CD4-positive, alpha-beta T cell treated with Interleukin-4 for 4 hours (primary cell): ENCODE measurements at places on chromosomes 12 and 14.

GRCh38 chr14:105261781-105262180 lies 13.4 kb downstream of the BTBD6 start:
- no peak for DNase-seq

DNA sequence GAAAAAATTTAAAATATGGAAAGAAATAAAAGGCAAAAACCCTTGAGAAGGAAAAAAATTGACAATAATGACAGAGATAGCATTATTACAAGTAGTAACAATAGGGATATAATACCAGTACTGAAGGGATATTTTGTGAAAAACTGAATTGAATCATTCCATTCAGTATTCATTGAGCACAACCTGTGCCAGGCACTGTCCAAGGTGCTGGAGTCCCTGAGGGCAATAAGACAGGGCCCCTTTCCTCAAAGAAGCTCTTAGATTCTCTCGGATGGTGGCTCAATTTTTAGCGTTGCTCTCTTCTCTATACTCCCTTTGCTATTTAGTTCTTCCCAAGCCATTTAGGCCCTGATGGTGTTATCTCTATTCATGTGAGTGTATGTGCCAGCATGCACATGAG lies 34.3 kb upstream of the GAS2L3 start:
- DNase-seq, result no peak

GRCh38 chr12:5332551-5332950 lies 99.4 kb upstream of the NTF3 start:
- DNase-seq, result no peak

- DNase-seq, result no peak
Observed at GRCh38 chr12:81206429-81206828, 128.6 kb downstream of the ACSS3 start.

- DNase-seq, result no peak
Observed at GRCh38 chr14:36646664-36647416, 14.8 kb upstream of the PAX9 start.

- DNase-seq, result no peak
Observed at GRCh38 chr12:29492891-29493290, 4.6 kb downstream of the OVCH1 start.

DNA sequence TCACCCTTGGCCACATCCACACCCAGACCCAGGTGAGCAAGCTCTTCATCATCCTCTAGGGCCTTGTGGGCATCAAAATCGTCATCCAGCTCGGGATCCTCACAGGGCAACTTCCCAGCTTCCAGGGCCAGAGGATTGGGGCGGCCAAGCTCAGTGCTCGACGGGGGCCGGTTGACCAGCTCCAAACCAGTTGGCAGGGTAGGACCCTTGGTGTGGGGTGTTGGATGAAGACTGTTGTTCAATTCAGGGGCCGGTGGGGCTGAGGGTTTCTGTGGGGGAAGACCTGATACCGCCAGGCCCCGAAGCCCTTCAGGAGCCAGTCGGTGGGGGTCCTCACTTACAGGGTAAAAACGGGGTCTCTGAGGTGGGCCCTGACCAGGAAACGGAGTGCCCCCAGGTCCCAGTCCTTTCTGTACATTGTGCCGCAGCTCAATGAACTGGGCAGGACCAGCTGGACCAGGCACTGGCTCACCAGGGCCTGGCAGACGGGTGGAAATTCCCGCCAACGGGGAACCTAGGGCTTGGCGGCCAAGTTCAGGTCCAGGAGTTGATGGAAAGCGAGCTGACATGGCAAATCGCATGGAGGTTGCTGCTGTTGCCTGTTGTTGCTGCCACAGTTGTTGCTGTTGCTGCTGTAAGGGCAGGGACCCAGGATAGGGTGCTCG lies 19.8 kb upstream of the PRKAG1 start:
- no peak for DNase-seq

DNA sequence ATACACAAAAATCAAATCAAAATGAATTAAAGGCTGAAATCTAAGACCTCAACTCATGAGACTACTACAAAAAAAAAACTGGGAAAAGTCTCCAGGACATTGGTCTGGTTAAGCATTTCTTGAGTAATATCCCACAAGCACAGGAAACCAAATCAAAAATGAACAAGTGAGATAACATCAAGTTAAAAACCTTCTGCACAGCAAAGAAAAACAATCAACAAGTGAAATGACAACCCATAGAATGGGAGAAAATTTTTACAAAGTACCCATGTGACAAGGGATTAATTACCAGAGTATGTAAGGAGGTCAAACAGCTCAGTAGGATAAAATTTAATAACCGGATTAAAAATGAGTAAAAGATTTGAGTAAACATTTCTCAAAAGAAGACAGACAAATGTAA lies 338.7 kb downstream of the SLC16A7 start:
- DNase-seq, result no peak

GRCh38 chr14:75654127-75654732 lies 6.4 kb downstream of the ERG28 start:
- DNase-seq, result peak; percentile 82

DNA sequence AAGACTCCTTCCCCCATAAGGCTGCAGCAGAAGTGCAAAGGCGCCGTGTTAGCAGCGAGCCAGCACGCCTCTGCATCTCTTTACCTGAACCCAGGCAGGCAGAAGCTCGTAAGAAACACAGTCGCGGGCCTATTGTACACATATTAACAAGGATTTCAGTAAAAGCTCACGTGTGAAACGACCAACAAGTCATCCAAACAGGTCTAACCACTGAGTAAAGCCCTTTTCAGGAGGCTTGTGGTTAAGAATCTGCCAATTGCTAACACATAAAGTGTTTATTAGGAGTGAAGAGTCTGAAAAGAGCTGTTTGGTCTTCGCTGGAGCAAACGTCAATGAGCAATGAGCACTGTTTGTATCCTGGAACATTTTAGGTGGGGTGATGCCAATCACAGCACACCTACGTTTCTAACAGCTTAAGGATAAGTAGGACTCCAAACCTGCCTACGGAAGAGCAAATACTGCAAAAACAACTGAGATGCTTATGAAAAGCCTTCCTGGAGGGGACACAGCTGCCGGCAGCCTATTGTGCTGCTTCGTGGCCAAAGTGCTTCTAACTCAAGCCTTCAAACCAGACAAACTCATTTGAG lies 43.1 kb downstream of the PRKAB1 start:
- DNase-seq, result no peak

DNA sequence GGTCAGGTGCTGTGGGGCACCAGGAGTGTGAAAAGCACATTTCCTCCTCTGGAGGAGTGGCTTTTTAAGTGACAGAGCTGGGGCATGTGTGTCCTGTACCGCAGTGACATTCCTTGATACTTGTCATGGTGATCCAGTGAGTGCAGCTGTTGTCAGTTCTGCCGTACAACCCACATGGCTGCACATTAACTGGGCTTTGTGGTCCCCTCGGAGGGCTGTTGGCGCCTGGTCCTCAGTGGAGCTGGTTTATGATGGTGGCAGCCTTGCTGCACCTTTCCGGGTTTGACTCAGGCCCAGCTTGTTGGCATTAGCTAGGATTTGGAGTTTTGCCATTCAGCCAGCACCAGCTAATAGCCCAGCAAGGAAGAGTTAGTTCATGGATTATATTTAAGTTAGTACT lies 77.0 kb downstream of the SLC25A47 start:
- no peak for DNase-seq

DNA sequence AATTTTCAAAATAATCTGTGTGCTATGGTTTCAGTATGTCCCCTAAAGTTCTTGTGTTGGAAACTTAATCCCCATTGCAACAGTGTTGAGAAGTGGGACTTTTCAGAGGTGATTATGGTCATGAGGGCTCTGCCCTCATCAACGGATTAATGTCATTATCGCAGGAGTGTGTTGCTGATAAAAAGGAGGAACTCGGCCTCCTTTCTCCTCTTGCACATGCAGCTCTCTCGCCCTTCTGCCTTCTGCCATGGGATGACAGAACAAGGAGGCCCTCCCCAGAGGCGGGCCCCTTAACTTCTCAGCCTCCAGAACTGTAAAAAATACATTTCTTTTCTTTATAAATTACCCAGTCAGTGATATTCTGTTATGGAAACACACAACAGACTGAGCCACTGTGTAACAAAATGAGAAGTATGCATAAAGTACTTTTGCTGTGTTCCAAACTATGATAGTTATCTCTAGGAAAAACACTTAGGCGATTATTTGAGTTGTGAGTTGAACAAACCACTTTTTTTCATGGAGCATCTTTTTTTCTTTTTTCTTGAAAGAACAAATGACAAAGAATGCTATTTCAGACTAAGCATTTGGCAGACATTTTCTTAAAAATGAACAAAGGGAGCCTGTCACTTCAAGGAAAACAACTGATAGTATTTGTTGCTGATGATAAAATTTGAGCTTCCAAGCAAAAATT lies 134.8 kb upstream of the FUT8 start:
- no peak for DNase-seq

DNA sequence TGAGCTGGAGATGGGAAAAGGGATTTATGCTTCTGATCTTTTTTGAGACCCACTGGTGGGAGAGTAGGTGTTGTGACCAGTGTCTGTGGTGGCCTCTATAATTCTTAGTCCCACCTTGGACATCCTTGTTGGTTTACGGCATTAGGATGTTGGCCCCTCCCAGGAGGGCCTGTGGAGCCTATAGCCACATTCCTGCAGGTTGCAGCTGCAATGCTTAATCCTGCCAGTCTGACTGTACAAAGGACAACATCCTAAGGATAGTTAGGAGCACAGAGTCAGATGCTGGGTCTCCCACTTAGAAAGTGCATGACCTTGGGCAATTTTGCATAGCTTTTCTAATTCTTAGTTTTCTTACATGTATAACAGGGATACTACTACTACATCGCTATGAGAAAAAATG lies 150.9 kb upstream of the SLC38A2 start:
- DNase-seq, result no peak

DNA sequence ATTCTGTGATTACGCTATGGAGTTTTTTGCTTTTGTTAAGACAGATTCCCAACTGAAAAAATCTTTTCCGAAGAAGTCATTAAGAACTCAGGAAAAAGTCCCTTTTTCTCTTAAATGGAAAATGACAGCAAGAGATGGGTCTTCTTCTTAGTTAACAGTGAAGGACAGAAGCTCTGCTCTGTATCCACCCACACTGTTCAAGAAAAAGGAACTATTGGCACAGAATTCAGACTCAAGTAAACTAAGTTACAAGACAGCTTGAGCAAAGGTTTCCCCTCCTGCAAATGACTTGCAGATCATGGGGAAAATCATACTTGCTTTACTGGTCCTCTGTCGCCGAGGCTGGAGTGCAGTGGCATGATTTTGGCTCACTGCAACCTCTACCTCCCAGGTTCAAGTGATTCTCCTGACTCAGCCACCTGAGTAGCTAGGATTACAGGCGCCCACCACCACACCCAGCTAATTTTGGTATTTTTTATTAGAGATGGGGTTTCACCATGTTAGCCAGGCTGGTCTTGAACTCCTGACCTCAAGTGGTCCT lies 137.1 kb upstream of the AEBP2 start:
- no peak for DNase-seq

DNA sequence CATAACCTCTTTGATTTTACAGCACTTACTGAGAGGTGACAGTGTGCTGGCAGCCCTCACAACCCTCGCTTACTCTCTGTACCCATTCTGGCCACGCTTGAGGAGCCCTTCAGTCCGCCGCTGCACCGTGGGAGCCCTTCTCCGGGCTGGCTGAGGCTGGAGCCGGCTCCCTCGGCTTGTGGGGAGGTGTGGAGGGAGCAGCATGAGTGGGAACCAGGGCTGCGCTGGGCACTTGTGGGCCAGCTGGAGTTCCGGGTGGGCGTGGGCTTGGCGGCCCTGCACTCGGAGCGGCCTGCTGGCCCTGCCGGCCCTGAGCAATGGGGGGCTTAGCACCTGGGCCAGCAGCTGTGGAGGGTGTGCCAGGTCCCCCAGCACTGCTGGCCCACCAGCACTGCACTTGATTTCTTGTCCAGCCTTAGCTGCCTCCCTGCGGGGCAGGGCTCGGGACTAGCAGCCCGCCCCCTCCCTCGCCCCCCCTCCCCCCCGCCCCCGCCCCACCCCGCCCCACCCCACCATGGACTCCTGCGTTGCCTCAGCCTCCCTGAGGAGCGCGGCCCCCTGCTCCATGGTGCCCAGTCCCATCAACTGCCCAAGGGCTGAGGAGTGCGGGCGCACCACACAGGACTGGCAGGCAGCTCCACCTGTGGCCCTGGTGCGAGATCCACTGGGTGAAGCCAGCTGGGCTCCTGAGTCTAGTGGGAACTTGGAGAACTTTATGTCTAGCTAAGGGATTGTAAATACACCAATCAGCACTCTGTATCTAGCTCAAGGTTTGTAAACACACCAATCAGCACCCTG lies 9.9 kb downstream of the MDGA2 start:
- DNase-seq, result no peak

- DNase-seq, result no peak
Observed at GRCh38 chr14:88352698-88353097, 29.6 kb upstream of the KCNK10 start.

DNA sequence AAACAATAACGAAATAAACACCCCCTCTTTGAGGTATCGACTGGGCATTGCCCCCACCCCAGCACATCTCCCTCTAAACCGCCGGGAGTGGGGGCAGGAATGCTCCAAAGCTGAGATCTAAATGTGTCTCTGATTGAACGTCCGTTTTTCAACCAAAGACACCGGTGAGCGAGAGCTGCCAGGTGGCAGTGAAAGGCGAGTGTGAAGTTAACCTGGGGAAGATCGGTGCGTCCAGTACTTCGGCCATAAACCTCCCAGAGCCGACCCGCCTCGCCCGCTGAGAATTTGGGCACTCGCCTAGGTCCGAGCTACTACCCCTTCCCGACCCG lies 625 bp downstream of the ANGEL1 start:
- no peak for DNase-seq

- DNase-seq, result no peak
Observed at GRCh38 chr12:30442461-30442860, 253.2 kb downstream of the IPO8 start.

GRCh38 chr12:75337905-75338304 lies 3.4 kb downstream of the GLIPR1L1 start:
- DNase-seq, result no peak

- no peak for DNase-seq
Observed at GRCh38 chr14:66140213-66140918, 345.8 kb upstream of the CCDC196 start.

DNA sequence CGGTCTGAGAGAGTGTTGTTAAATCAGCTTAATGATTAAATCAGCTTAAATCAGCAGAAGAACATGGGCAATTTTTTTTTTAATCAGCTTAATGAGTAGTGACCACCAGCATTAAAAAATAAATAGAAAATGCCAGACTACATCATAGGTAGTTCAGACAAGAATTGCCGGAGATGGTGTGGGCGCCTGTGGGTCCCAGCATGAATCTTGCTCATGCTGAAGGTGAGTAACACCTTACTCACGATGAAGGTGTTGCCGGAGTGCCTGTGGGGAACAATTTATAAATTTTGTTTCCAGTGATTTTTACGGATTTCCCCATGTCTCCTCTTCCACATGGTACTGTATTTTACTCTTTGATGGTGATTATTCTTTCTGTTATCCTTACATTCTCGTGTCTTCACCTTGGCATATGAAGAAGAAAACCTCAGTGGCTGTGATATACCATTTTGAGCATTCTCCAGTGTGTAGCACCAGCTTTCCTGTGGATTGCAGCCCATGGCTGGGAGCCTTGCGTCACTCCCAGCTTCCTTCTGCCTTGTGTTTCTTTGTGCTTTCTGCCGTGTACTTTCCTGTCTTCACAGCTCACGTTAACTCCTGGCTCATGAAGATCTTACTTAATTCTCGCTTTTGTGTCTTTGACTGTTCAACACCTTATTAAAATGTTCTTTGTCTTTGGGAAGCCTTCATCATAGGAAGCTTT lies 4.7 kb downstream of the TDRD9 start:
- DNase-seq, result no peak
